ENCODE measurements at places on chromosomes 3 and 15.

DNA sequence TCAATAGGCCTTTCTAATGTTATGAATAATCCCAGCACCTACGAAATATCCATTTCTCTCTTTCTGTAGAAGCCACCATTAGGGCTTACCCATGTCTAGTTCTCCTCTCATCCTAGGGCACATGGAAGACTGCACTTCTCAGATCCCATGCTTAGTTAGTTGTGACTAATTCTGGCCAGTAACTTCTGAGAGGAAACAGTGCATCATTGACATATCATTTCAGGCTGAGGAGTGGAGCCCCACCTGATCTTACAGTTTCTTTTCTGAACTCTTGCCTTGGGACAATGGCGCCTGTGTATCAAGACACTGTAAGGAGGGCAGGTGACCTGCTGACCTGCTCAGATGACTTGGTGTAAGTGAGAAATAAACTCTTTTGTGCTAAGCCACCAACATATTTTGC is 39.4 kb upstream of the TBL1XR1 start:
- DNase-seq, result no peak

- DNase-seq, result no peak
Observed at GRCh38 chr3:14640157-14640562, 11.4 kb upstream of the CCDC174 start.

GRCh38 chr3:38028621-38029361 is 651 bp downstream of the PLCD1 start:
- DNase-seq, result no peak

- DNase-seq, result no peak
Observed at GRCh38 chr3:128775906-128776542, 50.0 kb downstream of the RAB7A start.

- no peak for DNase-seq
Observed at GRCh38 chr15:57551715-57552677, 39.7 kb upstream of the MYZAP start.
